Renal pelvis (tissue), 12 donors: ENCODE measurements at places on chromosomes 13 and 19. TPM values are rescaled to one million over a fixed set of nuclear protein-coding genes. Genes with fewer than 3 reads are reported as not detected.
A peak's percentile ranks its signal among the peaks of the same experiment; 100 is the strongest.

Gene PCSK4
- polyA plus RNA-seq, result 9.8 TPM

Gene SHISA7
- 0.10 TPM for polyA plus RNA-seq

Gene S1PR5
- polyA plus RNA-seq, result 1.4 TPM

Gene PSG2
- not detected for polyA plus RNA-seq

Gene RFPL4AL1
- polyA plus RNA-seq, result not detected

Gene IPO5
- polyA plus RNA-seq, result 166 TPM

Gene THAP8
- 14.0 TPM for polyA plus RNA-seq

DNA sequence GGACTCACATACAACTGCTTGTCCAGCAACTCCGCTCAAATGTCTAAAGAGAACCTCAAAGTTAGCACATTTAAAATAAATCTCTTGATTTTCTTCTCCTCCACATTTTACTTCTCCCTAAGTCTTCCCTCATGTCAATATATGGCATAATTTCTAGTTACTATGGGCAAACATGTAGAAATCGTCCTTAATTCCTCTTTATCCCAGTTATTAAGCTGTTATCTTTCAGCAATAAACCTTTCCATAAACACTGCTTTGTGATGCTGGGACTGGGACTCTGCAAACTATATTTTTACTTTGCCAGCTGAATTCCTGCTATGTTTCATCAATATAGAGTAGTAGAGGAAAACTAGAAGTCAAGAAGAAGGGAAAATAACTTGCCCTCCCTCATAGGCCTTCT lies 99.7 kb downstream of the KCNRG start:
- DNase-seq, result no peak

GRCh38 chr13:107713314-107713713 lies 502.0 kb downstream of the LIG4 start:
- DNase-seq, result no peak

DNA sequence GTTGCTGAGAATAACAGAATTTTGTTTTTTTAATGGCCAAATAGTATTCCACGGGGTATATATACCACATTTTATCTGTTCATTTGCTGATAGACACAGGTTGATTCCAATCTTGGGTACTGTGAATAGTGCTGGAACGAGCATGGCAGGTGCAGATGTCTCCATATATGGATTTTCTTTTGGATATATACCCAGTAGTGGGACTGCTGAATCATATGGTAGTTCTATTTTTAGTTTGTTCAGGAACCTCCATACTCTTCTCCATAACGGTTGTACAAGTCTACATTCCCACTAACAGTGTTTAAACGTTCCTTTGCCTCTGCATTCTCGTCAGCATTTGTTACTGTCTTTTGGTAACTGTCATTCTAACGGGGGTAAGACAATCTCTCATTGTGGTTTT lies 17.3 kb downstream of the ANKRD10 start:
- no peak for DNase-seq

GRCh38 chr19:40213882-40214570 lies 4.2 kb downstream of the TTC9B start:
- DNase-seq, result no peak

DNA sequence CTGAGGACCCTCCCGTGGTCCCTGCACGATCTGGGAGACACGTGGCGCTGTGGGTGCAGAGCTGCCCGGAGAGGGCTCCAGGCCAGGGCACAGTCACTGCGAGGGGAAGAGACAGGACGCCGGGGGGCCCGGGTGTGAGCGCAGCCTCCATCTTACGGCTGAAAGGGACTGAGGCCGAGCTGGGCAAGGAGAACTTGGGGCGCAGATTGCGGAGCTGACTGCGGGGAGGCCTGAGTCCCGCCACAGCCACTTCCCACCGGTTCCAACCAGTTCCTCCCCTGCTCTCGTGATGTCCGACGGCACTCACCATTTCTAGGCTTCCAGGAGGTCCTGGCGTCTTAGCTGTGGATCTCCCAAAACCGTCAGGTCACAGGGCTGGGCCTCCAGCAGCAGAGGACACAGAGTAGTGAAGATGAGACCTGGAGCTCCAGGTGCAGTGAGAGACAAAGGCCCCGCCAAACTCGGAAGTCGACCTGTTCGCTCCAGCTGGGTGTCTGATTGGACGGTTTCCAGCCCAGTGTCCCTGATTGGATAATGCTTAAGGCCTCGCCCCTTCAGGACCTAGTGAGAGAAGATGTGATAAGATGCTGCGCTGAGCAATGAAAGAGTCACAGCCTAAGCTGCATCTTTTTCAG lies 4.8 kb upstream of the ZNF253 start:
- DNase-seq, result peak; percentile 86

DNA sequence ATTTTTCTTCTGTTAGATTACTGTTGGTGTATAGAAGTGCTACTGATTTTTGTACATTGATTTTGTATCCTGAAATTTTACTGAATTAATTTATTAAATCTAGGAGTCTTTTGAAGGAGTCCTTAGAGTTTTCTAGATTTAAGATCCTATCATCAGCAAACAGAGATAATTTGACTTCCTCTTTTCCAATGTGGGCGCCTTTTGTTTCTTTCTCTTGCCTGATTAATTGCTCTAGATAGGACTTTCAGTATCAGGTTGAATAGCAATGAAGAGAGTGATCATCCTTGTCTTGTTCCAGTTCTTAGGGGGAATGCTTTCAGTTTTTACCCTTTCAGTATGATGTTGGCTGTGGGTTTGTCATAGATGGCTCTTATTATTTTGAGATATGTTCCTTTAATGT lies 5.6 kb upstream of the CD33 start:
- no peak for DNase-seq

- DNase-seq, result no peak
Observed at GRCh38 chr13:83153848-83154247, 728.4 kb downstream of the SLITRK1 start.

- DNase-seq, result peak; percentile 58
Observed at GRCh38 chr13:33676045-33676989, 141.6 kb upstream of the RFC3 start.

DNA sequence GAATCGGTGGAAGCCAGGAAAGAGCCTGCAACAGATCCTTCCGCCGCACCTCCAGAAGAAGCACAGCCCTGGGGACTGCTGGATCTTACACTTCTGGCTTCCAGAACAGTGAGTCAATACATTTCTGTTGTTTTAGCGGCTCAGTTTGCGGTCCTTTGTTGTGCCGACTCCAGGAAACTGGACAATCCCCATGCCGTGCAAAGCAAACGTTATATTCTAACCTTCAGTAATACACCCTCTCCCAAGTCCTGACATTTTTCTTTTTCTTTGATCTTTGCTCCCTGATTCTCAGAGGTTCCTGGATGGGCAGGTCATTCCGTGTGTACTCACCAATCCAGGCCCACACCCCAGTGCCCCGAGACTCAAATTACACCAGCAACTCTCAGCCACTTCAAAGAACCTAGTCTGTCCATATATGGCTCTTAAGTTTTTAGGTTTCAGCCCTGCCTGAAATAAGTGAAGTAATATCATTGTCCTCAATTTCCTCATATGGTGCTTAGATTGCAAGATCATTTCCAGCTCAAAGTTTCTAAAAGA lies 387.1 kb upstream of the SGCG start:
- DNase-seq, result no peak

DNA sequence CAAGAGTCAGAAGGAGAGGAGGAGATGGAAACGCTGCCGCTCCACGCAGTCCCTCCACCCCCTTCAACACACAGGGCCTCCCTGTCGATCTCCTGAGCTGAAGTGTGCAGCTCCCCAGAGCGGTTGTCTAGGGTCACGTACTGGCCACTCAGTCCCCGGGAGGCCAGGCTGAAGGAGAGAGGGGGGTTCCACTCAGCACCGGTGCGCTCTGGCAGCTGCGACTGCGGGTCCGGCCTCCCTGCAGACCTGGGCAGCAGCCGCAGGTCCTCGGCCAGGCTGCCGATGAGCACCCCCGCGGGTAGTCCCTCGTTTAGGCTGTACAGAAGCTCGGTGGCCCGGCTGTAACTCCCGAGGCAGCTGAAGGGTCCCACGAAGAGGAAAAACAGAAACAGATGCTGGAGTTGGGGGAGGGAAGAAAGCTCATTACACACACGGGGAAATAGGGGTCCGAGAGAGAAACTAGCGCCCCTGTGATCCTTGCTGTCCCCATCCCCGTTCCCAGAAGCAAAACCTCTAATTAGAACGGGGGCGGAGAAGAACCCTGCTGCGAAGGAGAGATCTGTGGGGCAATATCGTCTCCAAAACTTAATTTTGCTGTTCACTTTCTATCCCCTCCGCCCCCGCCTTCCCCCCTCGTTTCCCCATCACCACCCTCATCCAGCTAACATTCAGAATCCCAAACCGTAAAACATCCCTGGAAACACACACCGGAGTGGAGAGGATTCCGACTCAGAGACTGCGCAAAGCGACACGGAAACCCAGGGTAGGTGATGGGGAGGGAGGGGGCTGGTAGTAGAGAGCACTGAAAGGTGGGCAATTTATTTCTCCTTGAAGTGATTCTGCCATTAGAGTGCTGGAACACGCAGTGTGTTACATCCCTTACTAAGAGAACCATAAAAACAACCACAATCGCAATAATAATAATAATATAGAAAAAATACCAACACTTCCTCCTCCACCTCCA lies 1.8 kb downstream of the PCDH20 start:
- DNase-seq, result peak; percentile 27

- no peak for DNase-seq
Observed at GRCh38 chr19:7822910-7823515, 7.0 kb upstream of the EVI5L start.

GRCh38 chr19:10008184-10008765 lies 2.0 kb downstream of the COL5A3 start:
- no peak for DNase-seq

GRCh38 chr19:12843999-12844732 lies 5.9 kb downstream of the MAST1 start:
- DNase-seq, result no peak

DNA sequence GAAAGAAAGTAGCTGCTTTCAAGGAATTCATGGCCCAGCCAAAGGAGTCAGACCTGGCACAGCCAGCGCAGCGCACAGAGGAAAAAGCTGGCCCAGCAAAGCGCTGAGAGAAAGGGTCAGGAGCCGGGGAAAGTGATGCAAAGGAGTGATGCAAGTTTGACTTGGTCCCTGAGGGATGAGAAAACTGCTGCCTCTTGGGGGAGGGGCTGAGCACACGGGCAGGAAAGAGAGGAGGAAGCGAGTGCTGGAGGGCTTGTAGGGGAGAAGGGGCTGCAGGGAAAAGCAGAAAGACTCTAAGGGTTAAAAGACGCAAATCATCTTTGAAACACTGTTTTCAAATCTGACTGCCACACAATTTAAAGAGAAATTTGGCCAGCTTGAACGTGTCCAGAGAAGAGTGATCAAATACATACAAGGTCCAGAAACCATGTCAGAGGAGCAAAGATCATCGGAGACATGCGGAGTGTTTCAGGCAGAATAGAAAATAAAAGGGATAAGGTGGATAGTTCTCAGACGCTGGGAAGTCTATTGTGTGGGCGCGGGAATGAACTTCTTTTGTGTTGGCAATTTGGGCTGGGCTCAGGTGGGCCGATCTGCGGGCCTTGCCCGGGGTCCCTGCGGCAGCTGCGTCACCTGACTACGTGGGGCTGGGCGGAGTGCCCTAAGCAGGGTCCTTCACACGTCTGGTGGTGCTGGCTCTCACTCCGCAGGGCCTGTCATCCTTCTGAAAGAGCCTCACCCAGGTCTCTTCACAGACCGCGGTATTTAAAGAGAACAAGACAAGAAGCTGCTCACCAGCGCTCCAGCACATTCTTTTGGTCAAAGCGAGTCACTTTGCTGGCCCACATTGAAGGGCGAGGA lies 18.1 kb downstream of the N4BP2L1 start:
- DNase-seq, result no peak

- DNase-seq, result no peak
Observed at GRCh38 chr13:85685436-85685835, 113.8 kb downstream of the SLITRK6 start.

DNA sequence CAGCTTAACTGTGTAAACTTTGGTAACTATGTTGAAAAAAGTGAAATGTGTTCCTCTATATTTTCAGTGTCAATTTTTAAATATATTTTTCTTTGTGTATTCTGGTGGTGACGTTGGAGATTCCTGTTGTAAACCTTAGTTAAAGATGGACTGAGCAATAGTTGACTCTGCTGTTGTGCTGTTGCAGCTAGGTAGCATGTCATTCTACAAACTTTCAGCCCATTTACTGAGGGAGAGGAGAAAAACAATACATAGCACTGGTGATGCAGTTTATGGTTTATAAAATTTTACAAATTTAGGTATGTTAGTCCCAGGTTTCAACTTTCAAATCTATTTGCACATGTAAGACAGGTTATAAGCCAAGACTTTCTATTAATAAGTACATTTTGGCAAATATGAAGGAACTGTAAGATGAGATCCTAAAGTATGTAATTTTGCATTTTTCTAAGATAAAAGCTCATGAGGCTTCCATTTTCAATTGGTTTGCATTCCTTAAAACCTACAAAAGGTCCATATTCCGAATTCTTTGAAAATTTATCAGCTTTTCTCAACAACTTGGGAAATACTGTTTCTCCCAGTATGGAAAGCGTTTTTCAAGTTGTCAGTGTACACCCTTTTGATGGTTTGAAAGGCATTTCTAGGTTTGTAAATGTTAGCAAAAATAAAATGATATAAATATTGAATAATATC lies 1.5 kb downstream of the NDFIP2 start:
- DNase-seq, result no peak

- no peak for DNase-seq
Observed at GRCh38 chr19:1136621-1137317, 33.0 kb downstream of the GPX4 start.

DNA sequence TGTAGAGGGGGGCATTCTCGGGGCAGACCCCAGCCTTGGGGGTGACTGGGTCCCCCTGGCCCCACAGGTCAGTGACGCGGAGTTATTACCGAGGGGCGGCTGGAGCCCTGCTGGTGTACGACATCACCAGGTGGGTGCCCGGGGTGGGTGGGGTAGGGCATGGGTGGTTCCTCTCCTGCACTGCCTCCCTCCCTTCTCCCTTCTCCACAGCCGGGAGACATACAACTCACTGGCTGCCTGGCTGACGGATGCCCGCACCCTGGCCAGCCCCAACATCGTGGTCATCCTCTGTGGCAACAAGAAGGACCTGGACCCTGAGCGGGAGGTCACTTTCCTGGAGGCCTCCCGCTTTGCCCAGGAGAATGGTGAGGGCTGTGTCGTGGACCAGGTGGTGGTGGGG lies 5.7 kb downstream of the RAB4B start:
- no peak for DNase-seq

GRCh38 chr13:27775943-27776342 lies 16.3 kb upstream of the GSX1 start:
- no peak for DNase-seq

DNA sequence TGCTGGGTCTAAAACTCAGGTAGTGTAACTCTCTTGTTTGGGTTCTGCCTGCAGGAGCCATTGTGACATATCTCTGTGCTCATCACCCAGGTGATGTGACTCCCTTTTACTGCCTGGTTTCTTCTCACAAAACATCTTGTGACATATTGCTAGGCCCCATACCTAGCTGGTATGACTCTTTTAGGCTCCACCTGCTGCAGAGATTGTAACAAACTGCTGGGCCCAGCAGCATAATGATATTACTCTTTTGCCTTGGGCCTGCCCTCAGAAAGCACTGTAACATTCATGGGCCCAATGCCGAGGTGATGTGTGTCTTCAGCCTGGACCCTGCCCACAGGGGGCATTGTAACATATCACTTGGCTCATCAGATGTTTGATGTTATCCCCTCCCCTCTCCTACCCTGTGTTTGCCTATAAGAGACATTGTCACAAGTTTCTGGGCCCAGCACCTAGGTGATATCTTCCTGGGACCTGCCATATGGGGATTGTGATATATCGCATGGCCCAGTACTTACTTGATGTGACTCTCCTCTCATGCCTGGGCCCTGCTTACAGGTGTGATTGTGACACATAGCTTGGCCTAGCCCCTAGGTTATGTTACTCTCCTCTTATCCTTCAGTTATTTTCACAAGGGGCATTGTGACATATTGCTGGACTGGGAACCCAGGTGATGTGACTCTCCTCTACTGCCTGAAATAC lies 18.0 kb upstream of the ZNF681 start:
- DNase-seq, result no peak

GRCh38 chr13:71290963-71291841 lies 575.8 kb downstream of the DACH1 start:
- no peak for DNase-seq
